ENCODE measurements at places on chromosomes 5 and 9.

GRCh38 chr5:149372076-149372795, 6.9 kb downstream of the IL17B start:
- peak; percentile 52 for DNase-seq

DNA sequence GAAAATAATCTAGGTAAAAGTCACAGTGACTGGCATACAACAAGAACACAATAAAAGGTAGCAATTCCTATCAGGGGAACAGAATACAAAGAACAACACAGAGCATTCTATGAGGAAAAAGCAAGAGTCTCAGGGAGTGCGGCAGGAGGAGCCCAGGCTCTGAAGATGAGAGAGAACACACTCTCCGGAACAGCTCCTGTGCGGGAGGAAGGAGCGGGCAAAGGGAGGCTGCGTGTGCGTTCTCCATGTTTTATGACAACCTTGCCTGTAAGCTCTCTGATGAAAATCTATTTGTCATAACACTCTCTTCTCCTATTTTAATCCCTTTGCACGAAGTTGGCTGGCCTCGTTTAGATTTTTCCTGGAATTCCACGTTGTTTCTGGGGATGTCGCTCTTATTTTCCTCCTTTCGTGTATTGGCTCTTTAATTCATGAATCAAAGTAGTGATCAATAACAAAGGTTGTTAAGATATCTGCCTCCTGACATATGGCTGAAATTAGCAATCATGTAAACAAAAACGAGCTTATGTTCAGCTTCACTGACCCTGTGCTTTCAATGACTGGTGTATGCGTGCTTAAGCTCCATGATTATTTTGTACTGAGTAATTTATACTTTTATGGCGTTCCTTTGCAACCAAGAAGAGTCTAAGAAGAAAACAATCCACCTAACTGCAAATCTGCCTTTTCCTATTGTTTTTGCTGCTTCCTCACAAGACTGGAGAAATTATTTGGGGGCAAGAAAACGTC, 109.5 kb downstream of the MYO10 start:
- no peak for DNase-seq

DNA sequence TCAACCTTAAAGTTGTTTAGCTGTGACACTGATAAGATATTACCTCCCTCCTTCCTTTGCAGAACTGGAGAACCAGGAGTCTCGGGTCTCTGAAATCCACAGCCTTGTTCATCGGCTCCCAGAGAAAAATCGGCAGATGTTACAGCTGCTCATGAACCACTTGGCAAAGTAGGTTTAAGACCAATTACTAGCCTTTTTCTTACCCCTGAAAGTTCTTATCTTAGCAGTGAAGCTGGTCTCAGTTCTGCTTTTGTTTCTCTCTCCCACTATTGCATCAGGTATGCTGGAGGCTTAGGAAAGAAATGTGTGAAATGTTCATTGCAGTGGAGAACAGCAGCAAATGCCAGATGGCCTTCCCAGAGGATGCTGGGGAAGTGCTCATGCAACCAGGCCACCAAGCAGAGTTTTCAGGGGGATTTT, 287.4 kb downstream of the ARHGAP26 start:
- DNase-seq = peak; percentile 94

DNA sequence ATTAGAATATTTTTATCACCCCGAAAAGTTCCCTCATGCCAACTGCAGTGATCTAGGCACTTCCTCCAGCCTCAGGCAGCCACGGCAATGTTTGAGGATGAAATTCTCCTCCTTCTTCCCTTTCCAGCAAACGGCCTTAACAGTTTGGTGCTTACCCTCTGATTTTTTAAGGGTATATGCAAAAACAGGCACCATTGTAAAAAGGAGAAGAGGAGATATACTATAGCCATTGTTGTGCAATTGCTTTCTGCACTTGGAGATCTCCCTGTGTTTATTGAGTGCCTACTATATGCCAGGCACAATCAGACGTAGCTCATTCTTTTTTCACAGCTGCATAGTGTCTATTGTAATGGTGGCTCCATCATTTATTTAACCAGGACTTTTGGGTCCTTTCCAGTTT, 29.4 kb downstream of the GSN start:
- peak; percentile 72 for DNase-seq

DNA sequence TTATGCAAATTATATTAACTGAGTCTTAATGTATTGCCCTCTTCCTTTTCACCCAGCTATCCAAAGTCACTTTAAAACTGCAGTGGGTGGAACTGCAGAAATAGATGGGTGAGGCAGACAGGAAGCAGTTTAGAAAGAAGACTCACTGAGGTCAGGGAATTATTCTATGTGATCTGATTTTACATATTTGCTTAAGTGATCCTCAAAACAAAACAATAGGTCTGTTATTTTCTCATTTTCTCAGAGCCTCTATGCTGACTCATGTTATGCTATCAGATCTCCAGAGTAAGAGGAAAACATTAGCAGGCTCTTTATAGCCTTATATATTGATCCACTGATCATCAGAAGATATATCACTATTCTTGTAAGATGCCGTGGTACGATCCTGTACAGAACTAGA, 63.5 kb downstream of the MRPS27 start:
- no peak for DNase-seq

- no peak for DNase-seq
These were observed 37.3 kb upstream of the UBE2D2 start for GRCh38 chr5:139523635-139524445.

- no peak for DNase-seq
These were observed 757 bp downstream of the ANKRD34B start for GRCh38 chr5:80569086-80569960.

- no peak for DNase-seq
These were observed 175.6 kb downstream of the CD180 start for GRCh38 chr5:67021031-67021430.

DNA sequence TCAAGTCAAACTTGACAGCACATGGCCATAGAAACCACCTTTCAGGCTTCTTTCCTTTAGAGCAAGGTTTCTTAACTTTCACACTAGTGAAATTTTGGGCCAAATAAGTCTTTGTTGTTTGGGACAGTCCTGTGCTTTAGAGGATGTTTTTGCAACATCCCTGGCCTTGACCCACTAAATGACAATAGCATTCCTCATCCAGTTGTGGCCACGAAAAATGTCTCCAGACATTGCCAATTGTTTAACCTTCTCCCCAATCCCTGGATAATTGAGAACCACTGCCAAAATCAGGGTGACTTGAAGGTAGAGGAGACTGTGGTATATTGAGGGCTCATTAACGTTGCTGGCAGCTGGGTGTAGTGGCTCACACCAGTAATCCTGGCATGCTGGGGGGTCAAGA, 72.0 kb downstream of the ALDH1A1 start:
- no peak for DNase-seq

DNA sequence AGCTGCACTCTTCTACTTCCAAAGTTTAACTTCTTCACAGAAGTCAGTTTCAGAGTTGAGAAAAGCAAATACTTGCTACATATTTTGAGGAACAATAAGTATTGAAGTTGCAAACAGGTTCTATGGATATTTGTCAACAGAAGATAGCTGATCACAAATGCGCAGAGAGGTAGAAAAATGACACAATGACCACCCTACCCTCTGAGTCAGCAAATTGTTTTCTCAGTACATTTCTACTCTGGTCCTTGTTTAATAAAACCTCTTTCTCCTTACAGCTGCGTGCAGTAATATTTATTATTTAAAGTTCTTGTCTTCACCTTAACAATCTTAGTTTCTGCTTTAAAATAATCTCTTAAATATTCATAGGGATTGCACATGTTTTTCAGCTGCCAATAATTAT, 855.1 kb upstream of the CTNND2 start:
- no peak for DNase-seq

- DNase-seq = no peak
These were observed 21.1 kb downstream of the BASP1 start for GRCh38 chr5:17238521-17239041.

DNA sequence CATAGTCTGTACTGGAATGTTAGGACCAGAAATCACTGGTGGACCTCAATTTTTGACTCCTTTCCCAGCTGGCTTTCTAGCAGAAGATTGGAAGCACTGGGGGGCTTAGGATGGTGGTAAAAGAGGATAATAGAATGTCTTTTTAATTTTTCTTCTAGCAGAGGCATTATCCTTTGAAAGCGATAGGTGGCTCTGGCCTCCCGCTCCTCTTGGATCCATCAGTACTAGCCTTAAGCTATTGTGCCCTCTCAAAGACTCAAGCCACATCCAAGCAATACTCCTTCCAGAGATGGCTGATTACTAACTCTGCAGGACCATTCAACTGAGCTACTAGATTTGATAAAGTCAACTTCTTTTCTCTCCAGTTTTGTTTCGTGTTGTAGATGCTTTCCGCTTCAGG, 610.6 kb downstream of the CDH12 start:
- no peak for DNase-seq

DNA sequence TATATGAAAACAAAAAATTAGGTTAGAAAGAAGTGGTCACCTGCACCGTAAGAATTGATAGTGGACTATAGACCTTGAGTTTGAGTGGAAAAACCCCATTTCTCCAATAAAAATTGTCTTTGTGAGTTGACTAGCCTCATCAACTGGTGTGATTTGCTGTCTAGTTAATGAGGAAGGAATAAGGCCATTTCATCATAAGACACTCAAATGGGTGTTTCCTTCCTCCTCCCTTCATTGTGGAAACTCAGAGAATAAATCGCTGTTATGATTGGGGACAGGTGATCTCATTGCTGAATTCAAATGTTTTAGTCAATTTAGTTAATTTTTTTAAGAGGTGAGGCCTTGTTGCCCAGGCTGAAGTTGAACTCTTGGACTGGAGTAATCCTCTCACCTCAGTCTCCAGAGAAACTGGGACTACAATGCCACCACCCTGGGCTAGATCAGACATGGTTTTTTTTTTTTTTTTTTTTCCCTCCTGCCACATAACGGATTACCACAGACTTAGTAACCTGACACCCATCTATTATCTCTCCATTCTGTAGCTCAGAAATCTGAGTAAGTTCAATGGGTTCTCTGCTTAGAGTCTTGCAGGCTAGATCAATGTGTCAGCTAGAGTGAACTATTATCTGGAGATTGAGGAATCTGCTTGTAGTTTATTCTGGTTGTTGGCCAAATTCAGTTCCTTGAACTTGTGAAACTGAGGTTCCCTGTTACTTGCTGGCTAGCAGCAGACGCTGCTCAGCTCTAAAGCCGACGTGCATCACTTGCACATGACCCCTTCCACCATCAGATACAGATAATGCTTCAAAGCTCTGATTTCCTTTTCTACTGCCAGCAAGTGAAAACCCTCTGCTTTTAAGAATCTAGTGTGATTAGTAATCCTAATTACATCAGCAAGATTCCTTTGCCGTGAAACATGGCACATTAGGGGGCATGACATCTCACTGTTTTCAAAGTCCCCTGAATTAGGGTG, 663.8 kb upstream of the CDH9 start:
- no peak for DNase-seq

DNA sequence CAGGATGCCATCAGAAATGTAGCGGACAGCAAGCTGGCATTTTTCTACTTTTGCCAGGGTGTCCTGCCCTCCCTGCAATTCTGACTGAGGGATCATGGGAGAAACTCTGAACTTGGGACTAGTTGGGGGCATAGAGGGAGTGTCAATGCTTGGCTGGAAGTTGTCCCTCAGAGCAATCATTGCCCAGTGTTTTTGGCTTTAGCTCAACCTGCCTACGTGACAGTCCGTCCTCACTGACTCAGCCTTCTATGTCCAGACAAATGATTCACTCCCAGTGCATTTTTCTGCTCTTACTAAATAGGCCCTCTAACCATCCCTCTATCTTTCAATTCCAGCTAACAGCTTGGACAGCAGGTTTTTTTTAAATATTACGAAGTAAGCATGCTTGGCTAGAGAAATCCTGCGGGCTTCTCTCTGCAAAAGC, 627.4 kb downstream of the TLR4 start:
- DNase-seq = no peak

DNA sequence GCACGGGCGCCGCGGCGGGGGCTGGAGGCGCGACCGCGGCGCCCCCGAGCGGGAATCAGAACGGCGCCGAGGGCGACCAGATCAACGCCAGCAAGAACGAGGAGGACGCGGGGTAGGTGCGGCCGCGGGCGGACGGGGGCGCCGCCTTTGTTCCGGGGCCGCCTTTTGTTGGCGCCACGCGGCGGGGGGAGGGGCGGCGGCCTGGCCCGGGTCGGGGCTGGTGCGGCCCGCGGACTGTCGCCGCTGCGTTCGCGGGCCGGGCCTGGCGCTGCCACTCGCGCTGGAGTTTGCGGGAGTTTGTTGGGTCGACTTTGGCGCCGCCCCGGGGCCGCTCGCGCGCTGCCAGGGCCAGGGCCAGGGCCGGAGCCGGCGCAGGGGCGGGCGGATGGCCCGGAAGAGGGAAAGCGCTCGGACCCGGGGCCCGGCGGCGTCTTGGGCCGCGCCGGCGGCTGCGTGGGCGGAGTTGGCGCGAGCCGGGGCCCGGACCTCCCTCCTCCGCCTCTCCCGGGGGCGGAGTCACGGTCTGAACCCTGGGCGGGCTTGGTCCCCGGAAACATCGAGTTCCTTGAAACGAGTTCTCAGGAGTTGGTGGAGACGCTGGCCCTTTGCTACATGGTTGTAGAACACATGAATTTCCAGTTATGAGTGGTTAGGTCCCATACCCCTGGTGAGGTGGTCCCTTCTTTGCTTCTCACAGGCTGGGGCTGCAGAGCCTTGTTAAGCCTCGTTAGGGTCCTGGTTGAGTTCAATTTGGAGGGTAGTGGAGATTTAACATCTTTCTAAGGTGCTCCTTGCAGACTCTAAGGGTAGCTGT, 809 bp downstream of the HNRNPAB start:
- DNase-seq = peak; percentile 66

DNA sequence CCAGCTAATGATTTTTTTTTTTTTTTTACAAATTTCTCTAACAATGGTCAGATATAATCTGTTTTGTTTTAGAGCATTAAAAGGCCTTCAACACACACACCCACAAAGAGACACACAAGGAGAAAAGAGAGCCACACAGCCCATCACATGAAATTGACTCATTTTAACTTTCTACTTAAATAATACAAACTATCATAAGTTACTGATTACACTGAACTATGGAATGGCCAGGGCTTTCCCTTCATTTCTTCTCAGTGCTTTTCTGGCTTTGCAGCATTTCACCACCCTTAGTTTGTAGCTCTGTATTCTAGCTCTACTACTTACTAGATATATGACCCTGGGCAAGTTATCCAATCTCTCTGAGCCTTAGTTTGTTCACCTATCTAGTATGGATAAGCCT, 13.2 kb downstream of the REEP5 start:
- no peak for DNase-seq

DNA sequence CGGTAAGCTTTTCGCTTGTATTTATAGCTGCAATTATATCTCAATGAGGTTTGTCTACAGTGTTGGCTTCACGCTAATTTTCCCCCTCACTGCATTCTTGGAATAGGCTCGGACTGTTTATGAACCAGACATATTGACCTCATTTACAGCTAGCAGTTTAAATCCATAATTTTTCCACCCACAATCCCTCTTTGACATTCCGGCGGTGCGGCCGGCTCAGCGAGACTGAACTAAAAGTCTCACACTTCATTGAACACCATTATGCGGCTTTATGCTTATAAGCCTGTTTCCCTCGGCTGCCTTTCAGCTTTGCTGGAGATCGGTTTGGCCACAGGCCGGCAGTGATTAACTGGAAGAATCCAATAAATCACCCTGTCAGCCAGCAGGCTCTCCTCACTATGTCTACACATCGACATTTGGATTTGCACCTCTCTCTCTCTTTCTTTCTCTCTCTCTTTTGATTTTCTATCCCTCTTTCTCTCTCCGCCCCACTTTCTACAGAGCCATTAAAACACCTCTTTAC, 315.0 kb upstream of the TLE4 start:
- DNase-seq = peak; percentile 54

All from MV-4-11 (cell line).